Left ventricle myocardium inferior (tissue), 1 donor: ENCODE measurements at places on chromosomes 12 and 14. TPM values are rescaled to one million over a fixed set of nuclear protein-coding genes. Genes with fewer than 3 reads are reported as not detected.

- no peak for DNase-seq
Measured at GRCh38 chr12:132131229-132131628, 12.9 kb downstream of the DDX51 start.

GRCh38 chr12:57012600-57013465 is 3.5 kb downstream of the TAC3 start:
- no peak for DNase-seq

DNA sequence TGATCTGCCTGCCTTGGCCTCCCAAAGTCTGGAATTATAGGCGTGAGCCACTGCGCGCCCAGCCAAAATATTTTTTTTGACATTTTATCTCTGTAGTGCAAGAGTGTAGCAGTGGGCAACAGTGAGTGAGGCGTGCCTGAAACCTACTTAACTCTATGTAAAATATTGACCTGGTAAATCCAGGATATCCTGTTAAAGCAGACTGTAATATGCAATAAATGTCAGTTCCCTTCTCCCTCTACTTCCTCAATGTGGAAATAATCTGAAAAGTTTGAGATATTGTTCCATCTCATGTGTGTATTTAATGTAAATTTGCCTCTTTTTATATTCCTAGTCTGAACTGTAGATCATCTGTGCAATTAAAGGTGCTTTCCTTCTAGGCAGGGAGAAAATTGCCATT is 9.5 kb upstream of the CDK17 start:
- DNase-seq, result no peak

HSPA2 gene
- 34.0 TPM for total RNA-seq

GRCh38 chr14:96165493-96166436 is 38.9 kb upstream of the BDKRB2 start:
- DNase-seq, result no peak

CDKN3 gene
- total RNA-seq, result 4.3 TPM

DNA sequence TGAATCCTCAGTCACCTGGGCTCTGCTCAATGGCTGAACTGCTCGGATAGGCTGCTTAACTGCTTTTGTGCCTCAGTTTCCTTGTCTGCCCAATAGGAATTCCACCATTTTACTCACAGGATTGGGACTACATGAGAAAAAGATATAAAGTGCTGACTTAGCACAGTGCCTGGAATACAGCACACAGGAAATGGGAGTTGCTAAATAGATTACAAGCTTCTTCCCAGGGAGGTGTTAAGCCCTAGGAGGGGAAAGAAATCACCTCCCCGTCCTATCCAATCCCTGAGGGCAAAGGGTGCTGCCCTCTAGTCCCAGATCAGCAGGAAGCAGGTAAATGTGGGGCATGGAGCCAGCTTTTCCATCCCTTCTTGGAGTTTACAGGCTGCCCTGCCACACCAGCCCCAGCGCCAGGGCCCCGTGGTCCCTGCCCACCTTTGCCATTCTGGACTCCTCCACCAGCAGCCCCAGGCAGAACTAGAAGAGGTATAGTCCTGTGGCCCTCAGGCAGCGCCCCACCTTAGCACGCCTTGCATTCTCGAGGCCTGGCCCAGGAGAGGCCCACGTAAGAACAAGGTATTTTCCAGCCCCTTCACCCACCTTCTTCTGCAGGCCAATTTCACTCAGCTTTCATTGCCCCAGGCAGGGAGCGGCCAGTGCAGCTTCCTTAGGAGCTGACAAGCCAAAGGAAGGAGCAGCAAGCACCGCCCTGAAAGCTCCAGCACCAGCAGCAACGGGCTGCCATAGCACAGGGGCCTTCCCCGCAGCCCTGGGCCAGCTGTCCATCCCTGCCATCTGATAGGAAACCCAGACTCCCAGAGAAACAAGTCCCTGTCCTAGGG is 28.8 kb upstream of the RPLP0 start:
- no peak for DNase-seq

DNA sequence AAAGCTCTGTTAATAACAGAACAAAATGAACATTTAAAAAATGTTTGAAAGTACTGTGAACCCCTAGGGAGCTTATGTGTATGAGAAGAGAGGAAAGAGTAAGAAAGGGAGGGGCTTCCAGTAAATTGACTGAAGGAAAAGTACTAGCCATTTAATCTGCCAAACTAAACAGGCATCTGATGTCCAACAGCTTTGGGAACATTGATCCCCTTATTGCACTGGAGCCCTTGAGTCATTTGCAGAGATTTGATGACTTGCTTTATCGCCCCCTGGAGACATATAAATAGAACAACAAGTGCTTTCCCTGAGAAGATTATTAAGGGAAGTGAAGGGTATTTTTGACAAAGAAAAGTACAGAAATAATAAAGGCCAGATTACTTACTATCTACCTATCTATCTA is 319.3 kb upstream of the NOVA1 start:
- no peak for DNase-seq

DNA sequence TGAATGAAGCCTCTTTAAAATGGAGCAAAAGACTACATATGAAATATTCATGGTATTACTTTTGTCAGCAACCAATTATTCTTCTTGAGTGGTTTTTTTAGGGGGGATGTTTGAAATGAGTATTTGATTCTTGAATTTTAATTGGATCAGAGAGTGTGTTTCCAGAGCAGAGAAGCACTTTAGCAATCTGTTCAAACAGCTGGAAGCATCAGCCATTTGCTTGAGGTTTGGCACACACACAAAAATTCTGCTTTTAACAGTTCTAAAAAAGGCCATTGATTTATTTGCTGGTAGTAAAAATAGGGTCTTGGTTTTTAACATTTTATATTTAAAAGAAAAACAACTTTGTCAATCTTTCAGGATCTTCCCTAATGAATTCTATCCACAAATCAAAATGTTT is 292.7 kb downstream of the LRFN5 start:
- no peak for DNase-seq

CACNA2D4 gene
- 1.2 TPM for total RNA-seq

DNA sequence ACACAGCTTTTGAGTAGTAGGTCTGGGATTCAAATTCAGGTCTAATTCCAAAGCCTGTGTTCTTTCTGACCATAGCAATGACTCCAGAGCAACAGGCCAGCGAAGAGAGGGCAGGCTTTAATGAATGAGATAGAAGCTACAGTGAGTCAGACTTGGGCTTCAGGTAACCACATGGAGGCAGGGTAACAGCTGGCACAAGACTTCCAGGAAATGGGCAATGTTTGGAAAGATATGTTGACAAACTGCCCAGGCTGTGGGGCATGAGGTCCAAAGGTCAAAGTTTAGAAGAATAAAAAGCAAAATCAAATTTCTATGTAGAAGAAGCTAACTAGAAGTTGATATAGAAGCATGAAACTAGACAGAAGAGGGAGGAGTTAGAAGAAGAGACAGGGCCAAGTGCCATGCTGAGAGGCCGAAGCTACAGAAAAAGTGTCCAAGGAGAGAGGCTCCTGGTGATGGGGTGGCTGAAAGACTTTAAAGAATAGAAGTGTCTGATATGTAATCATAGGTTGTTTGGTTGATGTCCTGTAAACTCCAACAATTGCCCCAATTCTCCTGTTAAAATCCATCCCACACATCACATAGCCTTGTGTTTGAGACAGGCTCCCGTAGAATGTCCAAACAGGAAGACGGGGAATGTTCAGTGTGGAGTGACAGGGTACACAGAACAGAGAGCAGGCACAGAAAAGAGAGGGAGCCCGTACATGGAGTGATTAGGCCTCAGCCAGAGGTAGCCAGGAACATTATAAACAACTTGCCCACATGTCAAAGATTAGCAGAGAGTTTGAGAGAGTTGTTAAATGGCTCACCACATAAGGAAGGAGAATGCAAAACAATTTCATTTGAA is 384.7 kb downstream of the CCDC91 start:
- no peak for DNase-seq

DNA sequence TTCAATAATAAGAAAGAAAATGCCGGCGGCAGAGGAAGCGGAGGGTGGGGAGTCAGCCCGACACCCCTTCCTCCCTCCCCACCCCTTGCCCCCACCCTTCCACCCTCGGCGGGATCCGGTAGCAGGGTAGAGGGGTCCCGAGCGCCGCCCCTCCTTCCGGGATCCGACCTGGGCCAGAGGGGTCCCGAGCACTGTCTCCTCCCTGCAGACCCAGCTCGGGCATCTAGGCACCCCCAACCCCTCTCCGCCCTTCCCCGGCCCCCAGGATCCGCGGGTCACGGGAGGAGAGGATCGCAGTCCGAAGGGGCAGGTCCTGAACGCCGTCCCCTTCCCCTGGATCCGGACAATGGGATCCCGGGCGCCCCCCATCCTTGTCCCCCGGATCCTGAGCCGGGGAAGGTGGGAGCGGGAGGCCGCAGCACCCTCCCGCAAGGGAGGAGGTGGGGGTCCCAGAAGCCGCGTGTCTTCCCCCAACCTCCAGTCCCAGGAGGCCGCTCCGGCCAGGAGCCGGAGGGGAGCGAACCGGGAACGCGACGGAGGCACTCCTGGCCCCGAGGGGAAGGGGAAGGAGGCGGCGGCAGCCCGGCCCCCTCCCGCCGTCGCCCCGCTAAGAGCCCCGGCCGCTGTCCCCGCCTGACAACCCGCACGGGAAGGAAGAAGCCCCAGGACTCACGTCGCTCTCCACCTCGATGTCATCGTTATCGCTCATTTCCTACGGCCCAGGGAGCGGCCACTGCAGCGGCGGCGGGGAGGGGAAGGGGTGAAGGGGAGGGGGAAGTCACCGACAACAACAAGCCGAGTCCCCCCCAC is 481 bp downstream of the MAX start:
- peak; percentile 23 for DNase-seq

- no peak for DNase-seq
Measured at GRCh38 chr12:76074701-76075336, 9.7 kb downstream of the NAP1L1 start.

DNA sequence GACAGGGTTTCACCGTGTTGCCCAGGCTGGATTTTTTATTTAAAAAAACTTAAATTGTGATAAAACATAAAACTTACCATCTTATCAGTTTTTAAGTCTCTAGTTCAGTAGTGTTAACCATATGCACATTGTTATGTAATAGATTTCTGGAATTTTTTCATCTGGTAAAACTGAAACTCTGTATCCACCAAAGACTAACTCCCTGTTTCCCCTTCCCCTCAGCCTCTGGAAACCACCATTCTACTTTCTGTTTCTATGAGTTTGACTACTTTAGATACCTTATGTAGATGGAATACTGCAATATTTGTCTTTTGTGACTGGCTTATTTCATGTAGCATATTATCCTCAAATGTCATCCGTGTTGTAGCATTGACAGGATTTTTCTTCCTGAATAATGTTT is 12.8 kb upstream of the PLEKHG3 start:
- no peak for DNase-seq

DNA sequence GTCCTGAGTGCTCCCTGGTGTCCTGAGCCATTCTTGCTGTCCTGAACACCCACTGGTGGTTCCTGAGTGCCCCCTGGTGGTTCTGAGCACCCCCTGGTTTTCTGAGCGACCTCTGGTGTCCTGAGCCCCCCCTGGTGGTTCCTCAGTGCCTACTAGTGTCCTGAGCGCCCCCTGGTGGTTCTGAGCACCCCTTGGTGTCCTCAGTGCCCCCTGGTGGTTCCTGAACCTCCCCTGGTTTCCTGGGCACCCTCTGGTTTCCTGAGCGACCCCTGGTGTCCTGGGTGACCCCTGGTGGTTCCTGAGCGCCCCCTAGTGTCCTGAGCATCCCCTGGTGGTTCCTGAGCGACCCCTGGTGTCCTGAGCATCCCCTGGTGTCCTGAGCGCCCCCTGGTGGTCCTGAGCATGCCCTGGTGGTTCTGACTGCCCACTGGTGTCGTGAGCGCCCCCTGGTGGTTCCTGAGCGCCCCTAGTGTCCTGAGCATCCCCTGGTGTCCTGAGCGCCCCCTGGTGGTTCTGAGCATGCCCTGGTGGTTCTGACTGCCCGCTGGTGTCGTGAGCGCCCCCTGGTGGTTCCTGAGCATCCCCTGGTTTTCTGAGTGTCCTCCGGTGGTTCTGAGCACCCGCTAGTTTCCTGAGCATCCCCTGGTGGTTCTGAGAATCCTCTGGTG is 473.1 kb downstream of the TMEM121 start:
- DNase-seq, result peak; percentile 40

KHNYN gene
- 20.5 TPM for total RNA-seq

KRT83 gene
- not detected for total RNA-seq

DNA sequence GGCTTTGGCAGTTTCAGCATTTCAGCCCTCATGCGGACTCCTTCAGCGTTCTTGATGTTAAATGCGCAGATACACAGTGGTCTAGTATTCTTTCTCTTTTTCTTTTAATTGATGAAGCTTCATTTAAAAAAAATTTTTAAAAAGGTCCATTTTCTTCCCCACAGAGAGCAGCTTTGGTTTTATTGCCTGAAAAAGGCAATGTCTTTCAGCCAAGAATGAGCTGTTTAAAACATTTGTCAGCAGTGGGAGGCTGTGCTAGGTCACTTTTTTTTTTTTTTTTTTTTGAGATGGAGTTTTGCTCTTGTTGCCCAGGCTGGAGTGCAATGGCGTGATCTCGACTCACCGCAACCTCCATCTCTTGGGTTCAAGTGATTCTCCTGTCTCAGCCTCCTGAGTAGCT is 13.5 kb downstream of the KMT5A start:
- DNase-seq, result no peak

- DNase-seq, result no peak
Measured at GRCh38 chr12:116325336-116325664, 47.8 kb upstream of the MED13L start.

- DNase-seq, result no peak
Measured at GRCh38 chr14:53655080-53655785, 301.4 kb downstream of the BMP4 start.

DNA sequence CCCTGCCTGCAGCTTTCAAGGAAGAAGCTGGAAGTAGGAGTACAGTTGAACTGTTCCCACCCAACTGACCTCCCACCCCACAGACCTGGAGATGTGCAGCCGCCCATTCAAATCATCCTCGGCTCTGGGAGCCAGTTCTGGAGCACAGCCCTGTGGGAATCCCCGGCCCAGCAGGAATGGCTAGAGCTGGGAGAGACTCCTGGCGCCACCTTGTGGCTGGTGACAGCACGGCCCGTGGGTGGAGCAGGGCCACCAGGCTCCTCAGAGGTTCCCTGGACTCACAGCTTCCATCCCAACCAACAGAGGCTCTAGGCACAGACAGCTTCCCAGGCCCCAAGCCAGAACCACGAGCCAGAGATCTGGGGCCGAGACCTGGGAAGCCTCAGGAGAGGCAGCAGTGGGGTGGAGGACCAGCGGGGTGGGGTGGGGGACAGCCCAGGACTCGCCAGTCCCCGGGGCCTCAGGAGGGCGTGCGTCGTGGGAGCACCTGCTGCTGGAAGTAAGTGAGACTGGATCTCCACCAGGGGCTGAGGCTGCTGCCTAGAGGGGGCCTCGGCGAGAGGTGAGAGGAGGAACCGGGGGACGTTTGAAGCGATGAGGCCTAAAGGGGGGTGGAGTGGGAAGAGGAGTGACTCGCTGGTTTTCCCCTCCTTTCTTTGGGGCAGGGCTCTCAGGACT is 43.4 kb downstream of the RNF34 start:
- DNase-seq, result peak; percentile 81
